ENCODE measurements at places on chromosomes 2 and 18. TPM values are rescaled to one million over a fixed set of nuclear protein-coding genes. Genes with fewer than 3 reads are reported as not detected.
A peak's percentile ranks its signal among the peaks of the same experiment; 100 is the strongest.

DNA sequence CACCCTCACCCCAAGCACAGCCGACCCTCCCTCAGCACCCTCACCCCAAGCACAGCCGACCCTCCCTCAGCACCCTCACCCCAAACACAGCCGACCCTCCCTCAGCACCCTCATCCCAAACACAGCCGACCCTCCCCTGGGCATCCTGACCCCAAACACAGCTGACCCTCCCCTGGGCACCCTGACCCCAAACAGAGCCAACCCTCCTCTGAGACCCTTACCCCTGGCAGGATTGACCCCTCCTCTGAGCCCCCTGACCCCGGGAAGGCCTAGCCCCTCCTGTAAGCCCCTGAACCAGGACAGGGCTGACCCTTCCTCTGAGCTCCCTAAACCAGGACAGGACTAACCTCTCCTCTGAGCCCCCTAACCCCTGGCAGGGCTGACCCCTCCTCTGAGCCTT is 84.4 kb upstream of the RAB6C start:
- DNase-seq: no peak

DNA sequence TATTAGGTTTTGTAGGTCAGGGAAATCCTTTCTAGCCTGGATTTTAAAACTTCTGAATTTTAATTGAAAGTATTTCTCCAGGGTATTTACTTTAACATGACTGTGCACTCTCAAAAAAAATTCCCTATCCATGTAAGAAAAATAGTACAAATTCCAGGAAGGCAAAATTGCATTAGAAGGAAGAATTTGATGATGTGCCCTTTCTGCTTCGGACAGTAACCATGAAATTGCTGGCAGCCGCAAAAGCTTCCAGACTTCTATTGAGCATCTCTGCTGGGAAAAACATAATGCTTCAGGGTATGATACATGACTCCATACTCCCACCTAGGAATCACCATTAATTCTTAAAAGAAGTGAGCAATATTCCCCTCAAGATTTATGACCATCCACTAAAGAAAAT is 17.2 kb upstream of the KLF7 start:
- DNase-seq: no peak

DNA sequence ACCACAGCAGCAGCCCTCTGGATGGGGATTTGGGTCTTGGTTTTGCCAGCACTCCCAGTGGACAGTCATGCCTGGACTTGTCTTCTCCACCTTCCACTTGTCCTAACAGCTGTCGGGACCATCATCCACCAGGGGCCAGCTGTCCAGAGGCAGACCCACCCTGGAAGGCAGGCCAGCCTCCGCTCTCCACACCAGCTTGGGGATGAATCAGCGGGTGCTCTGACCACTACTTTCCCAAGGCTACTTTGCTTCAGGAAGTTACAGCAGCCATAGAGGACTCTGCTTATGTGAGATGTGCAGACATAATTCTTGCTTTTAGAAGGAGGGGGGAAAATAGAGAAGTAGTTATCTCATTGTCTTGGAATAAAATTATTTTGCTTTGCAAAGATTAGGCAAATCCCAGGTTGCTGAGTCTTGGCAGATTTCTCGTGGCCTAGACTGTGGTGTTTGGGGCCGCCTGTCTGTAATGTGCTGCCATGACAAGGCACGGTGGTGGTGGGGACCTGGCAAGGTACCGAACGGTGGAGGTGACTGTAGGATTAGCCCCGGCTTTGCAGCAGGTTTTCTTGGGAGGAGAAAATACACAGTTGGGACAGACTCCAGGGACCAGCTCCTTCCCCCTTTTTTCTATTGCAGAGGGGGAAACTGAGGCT is 148.7 kb downstream of the AGAP1 start:
- DNase-seq: no peak

DNA sequence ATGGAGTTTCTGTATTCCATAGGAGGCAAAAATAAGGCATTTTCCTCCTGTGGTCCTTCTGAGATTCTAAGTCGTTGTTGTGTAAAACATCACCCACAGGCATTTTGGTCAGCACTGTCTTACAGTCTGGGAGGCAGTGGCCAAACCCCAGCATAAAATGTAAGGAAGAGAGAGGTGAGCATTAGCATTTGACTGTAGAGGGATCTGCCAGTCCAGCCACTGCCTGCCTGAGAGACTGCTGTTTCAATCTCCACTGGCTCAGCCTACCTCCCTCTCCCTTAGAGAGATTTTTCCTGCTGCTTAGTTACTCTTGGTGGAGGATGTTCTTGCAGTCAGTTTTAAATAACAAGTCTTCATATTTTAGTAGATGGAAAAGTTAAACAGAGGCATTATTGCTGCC is 77.0 kb downstream of the ARHGEF33 start:
- DNase-seq: no peak

DNA sequence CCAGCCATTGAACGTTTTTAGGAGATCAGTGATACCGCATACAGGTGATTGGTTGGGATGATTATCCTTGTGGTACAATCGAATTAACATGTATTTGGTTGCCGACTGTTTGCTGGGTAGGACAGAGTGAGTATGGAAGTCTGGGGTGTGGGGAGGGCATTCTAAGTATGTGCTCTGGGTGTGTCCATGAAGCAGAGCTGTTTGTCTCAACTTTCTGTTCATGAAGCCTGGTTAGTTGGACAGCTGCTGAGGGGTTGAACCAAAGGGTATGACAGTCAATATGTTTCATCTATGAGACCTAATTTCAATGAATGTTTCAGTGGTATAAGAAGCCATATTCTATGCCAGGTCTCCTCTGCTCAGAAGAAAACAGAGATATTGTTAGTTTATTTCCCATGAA is 21.9 kb upstream of the SPTBN1 start:
- DNase-seq: no peak

DNA sequence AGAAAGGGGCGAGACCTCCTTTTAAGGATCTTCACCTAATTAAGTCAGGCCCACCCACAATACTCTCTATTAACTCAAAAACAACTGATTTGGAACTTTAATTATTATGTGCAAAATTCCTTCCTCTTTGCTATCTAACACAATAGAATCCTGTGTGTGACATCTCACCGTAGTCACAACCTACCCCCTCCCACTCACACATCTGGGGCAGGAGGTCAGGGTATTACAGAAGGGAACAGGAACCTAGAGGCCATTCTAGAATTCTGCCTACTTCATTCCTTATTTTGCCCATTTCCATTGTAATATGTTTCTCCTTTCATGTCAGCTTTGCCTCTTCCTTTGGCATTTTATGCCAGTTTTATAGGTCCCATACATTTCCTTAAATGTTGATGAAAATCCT is 829.3 kb upstream of the ID2 start:
- no peak for DNase-seq

DNA sequence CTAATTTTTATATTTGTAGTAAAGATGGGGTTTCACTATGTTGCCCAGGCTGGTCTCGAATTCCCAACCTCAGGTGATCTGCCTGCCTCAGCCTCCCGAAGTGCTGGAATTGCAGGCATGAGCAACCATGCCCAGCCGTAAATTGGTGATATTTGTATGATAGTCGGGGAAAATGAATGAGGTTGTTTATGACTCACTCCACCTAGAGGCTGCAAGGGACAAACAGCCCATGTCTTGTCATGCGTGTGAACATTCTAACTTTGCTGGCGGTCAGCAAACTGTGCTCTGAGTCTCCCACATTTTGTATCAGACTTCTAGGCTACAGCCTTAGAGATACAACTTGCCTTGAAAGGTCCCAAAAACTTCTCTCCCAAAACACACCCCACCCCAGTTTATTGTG is 133.5 kb upstream of the DTNA start:
- DNase-seq: no peak

GRCh38 chr2:10549195-10549594 is 101.1 kb upstream of the ODC1 start:
- DNase-seq: no peak

- DNase-seq: no peak
Measured at GRCh38 chr2:179995741-179996515, 11.2 kb downstream of the CWC22 start.

DNA sequence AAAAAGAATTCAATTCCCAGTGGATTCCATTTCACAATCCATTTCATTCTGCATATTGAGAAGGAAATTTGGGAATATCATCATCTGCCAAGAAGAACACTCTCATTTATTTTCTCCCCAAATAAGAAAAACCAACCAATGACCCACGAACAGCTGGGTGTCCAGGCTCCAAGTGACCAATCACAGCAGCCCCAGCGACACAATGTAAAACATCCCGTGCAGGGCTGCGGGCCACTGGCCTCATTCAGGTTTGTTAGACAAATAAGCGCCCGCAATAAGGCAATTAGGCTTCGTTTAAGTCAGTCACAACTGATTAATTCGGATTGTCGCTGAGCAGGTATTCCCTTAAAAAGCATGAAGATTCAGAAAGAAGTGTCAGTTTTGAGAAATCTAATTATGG is 378.6 kb downstream of the EIPR1 start:
- no peak for DNase-seq

GRCh38 chr2:27494284-27494943 is 586 bp downstream of the FNDC4 start:
- DNase-seq: peak; percentile 28

DNA sequence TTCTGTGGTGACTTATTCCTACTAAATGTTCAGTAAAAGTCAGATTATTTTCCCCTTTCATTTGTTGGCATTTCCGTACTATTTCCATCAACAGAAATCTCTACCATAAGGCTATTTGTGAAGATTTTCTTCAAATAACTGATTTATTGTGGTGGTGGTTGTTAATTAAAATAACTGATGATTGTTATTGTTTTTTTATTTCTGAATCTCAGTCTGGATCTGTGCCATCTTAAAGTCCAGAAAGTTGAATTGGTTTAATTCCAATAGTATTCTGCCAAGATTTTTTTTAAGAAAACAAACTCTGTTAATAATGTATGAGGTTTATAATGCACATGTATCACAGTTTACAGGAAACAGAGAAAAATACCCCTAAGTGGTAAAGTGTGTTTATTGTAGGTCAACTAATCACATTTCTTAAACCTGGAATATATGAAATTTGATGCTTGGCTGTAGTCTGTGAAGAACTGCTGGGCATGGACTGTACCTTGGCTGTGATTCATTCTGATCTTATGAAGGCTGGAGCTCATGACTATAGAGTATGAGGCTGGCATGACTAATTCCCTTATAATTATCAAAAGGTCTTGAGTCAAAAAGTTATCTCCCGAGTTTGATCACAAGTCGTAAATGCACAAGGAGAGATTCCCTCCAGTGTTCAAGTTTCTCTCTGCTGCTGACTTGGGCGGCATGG is 134.2 kb upstream of the RND3 start:
- no peak for DNase-seq

GRCh38 chr2:18149660-18150246 is 271.3 kb downstream of the KCNS3 start:
- no peak for DNase-seq

- no peak for DNase-seq
Measured at GRCh38 chr18:78652001-78652545, 327.5 kb upstream of the SALL3 start.

DNA sequence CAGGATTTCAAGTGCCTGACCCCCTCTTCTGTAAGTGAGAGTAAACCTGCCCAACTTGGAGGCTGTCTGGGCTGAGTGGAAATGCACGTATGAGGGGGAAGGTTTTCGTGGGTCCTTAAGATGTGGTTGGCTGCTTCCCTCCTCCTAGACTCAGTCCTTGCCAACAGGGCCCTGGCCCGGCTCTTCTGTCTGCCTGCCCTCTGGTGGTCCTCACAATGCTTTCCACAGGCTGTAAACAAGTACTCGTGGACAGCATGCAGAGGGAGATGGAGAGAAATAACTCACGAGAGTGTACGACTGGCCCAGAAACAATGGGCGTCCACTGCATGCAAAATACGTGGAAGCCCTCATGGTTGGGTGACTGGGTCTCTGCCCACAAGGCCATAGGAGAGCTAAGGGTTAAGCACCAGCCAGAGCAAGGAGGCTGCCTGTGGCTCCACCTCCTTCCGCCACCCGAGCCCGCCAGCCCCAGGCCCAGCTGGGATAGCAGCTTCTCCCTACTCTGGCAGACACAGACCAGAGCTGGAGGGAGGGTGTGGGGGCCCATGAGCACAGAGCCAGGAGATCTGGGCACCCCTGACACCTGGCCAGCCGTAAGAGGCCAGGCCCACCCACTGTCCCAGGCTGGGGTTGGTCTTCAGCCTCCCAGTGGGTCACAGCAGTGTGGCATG is 17.0 kb upstream of the ARHGEF4 start:
- DNase-seq: peak; percentile 46

DNA sequence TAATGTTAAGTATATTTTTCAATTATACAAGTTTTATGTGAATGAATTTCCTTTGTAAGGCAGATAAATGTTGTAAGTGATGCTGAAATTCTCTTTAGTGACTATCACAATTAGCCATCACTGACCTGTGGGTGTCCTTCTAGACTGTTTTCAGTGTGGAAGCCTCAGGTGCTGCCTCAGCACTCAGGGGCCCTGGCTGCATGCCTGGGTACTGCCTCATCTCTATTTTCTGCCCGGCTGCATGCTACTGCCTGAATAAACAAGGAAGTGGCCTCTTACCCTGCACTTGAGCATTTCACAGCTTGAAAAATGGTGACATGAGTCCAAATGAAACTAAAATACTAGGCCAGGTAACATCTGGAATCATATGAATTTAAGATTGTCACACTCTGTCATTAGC is 787.6 kb upstream of the SALL3 start:
- DNase-seq: peak; percentile 26

The SLC38A11 gene
- not detected for total RNA-seq

The MROH2A gene
- 0.16 TPM for total RNA-seq

The SLC9A4 gene
- total RNA-seq: 0.11 TPM

The NEMP2 gene
- 6.0 TPM for total RNA-seq

The G6PC2 gene
- total RNA-seq: not detected

The CDH20 gene
- total RNA-seq: 0.16 TPM

The RTP5 gene
- total RNA-seq: not detected

The CAPN14 gene
- 0.11 TPM for total RNA-seq

Data from WTC11 (cell line).